ENCODE measurements at places on chromosomes 16 and 17. TPM values are rescaled to one million over a fixed set of nuclear protein-coding genes. Genes with fewer than 3 reads are reported as not detected.

GRCh38 chr16:191831-192230 lies 11.6 kb downstream of the HBQ1 start:
- DNase-seq: no peak

- DNase-seq: no peak
Measured at GRCh38 chr16:1182950-1183907, 30.3 kb downstream of the CACNA1H start.

GRCh38 chr17:83179811-83180210 lies 100.4 kb downstream of the METRNL start:
- no peak for DNase-seq

DNA sequence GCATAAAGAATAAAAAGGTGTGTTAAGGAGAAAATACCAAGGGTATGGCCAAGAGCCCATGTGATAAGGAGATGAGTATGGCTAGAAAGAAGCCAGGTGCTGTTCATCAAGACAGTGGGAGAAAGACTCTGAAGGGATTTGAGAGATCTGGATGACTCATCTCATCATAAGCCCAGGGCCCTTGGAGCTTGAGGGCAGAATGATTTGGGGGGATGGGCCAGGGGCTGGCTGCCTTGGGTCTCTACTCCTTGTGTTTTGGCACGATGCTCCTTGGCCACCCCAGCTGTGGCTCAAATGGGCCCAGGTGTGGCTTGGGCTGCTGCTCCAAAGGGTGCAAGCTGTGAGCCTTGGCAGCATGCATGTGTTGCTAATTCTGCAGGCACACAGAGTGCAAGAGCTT lies 14.5 kb upstream of the TNFRSF13B start:
- DNase-seq: no peak

GRCh38 chr17:44374306-44375195 lies 10.9 kb upstream of the FAM171A2 start:
- no peak for DNase-seq

DNA sequence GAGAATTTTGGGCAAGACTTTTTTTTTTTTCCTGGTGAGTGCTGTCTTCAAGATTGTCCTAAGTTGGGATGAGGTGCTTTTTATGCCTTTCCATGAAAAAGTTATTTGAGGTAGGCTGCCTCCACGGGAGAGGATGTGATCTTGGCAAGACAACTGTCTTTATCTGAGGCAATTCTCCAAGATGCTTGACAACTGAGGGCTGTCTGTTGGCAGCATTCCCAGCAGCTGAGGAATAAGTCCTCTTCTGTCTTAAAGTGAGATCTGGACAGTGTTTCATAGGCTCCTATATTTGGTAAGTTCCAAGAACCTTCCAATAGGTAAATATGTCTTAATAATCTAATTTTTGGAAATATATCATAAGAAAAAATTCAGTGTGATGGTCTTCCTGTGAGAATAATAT lies 662.0 kb downstream of the CDH11 start:
- DNase-seq: no peak

- no peak for DNase-seq
Measured at GRCh38 chr17:45789874-45790273, 5.8 kb downstream of the CRHR1 start.

DNA sequence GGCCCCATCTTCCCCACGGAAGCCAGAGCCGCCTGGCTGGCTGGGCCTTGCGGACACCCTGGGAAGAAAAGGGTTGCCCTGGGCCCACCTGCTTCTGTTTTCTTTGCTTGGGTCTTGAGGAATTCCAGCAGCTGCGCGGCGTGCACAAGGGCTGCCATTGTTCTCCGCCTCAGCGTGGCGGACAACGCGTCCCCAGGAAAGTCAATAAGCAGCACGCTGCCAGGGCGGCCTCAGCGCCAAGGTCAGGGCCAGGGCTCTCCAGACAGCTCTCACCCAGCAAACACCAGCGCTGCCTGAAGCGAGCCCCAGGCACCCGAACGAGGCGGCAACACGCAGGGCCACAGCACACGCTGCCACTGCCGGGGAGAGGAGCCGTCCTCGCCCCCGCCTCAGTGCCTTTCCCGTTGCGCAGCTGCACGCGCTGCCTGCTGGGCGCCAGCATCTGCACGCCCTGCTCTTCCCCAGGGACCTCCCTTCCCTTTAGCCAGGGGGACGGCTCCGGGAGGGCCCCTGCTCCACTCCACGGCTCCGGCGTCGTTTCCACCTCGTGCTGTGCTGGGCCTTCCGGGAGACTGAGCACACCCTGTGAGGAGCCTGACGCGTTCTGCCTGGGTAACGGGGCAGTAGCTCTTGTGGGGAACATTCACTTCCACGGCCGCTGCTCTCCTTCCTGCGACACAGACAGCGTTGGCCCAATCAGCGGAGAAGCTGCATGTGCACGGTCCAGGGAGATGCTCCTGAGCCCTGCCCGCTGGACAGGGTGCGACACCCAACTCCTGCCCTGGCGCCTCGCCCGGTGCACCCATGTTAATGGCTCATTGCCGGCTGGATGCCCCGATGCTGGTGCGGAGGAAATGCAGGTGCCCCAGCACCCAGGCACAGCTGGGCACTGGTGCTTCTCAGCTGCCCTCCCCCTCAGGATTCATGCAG lies 57.8 kb downstream of the LMF1 start:
- DNase-seq: no peak

DNA sequence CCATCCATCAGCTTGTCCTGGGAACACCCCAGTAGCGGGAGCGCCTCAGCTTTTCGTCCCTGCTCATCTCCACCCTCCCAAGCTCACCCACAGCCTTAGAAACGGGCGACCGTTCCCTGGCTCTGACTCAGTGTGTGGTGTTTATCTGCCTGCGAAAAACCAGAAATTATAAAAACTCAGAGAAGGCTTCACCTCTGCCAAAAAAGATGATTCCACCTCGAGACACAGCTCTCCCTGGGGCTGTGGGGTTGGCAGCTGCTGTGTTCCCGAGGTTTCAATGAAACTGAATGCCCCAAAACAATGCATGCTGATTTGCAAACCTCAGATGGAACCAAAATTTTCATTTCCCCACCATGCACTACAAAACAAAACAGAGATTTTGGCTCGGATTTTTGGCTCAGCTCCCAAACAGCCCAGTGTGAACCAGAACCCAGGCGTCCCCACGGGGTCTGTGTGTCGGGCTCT lies 62.4 kb upstream of the MED9 start:
- DNase-seq: no peak

GRCh38 chr17:40936437-40936971 lies 942 bp downstream of the KRT23 start:
- no peak for DNase-seq

- no peak for DNase-seq
Measured at GRCh38 chr16:74298104-74298503, 1.5 kb downstream of the PSMD7 start.

- DNase-seq: no peak
Measured at GRCh38 chr16:83705856-83706255, 101.9 kb upstream of the HSBP1 start.

DNA sequence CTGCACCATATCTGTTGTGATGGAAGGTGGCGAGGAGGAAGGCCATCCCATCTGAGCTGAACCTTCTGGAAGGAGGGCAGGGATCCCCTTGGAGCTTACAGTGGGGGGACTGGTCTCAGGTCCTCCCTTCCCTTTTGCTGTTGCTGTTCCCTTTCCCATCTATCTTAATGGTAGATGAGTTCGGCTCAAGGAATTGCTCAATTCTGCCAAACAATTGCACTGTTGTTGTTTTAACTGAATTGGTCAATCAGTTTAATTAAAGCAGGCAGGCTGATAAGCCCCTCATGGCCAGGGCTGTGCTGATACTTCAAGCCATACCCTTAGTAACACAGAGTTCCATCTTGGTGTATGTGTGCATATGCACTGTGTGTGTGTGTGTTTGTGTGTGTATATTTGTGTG lies 220.4 kb upstream of the FOXF1 start:
- no peak for DNase-seq

DNA sequence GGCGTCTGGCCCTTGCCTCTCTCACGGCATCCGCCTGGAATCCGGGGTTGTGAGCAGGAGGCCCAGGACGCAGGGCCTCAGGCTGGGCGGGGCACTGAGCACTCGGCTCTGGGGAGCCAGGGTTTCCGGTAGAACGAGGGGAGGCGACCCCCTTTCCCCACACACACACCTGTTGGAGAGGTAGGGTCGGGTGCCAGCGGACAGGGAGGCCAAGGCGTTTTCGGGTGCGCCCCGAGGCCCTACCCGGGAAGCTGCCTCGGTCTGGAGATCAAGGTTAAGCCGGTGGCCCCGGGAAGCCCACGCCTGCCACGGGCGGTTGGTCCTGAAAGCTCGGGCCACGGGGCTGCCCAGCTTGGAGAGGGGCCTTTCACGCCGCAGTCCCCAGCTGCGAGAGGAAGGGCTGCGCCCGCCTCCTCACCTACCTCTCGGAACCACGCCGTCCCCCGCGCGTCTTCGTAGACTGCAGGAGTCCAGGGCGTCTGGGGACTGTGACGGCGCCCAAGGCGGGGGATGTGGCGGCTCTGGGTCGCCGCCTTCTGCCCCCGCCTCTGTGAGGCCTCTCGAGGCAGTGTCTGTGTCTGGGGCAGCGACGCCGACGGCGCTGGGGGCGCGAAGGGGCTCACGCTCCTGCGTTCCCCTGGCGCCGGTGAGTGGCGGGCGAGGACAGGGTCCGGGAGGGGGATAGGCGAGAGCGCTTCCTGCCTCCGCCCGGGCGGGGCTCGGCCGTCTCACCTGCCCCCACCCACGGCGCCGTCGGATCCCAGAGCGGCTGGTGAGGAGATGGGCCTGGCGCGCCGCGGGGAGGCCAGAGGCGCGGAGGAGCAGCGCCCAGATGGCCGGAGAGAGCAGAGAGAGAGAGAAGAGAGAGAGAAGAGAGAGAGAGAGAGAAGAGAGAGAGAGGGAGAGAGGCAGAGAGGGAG lies 20.3 kb upstream of the HOXB9 start:
- no peak for DNase-seq

GRCh38 chr16:5396880-5397279 lies 299.3 kb upstream of the EEF2KMT start:
- no peak for DNase-seq

- no peak for DNase-seq
Measured at GRCh38 chr17:61208301-61209105, 191.1 kb upstream of the TBX2 start.

- no peak for DNase-seq
Measured at GRCh38 chr16:2244301-2244700, 7.1 kb downstream of the ECI1 start.

DNA sequence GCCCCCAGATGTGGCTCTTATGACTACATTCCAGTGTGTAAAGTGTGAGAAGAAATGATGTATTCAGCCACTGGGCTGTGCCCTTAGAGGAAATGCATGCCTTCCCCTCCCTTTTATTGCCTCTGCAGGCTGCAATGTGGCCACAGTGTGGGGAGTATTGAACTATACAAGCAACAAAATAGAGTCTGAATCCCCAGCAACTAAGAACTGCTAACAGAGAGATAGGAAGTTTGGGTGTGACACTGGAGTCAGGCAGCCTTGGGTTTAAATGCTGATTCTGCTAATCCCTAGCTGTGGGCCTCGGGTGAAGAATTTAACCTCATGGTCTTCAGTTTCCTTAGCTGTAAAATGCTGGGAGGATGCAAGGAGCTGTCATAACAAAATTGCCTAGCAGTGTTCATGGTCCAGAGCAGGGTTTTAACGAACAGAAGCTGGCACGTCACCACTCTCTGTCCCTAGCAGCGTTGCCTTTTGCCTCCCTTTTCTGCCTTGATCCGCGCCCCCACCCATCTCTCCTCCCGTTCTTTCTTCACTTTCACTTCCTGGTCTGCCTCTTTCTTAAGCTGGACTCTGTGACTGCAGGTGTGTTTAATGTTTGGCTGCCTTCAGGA lies 50.3 kb downstream of the KPNA2 start:
- no peak for DNase-seq

DNA sequence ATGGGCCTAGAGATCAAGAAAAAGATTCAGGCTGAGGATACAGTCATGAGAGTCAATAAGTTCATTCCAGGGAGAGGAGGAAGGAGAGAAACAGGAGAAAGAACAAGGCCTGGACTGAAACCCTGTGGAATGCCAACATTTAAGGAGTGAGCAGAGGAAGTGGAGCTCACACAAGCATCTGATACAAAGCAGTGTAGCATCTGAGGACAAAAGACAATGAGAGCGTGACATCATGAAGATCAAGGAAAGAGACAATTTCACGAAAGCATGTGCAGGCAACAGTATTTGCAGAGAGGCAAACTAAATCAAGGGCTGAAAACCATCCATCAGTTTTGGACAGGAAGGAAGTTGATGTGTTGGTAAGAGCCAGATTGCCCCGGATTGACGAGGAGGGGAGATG lies 25.3 kb upstream of the SCNN1B start:
- DNase-seq: no peak

- DNase-seq: no peak
Measured at GRCh38 chr16:87425941-87426340, 33.8 kb downstream of the MAP1LC3B start.

- no peak for DNase-seq
Measured at GRCh38 chr17:34760931-34761495, 181.6 kb downstream of the TMEM132E start.

DNA sequence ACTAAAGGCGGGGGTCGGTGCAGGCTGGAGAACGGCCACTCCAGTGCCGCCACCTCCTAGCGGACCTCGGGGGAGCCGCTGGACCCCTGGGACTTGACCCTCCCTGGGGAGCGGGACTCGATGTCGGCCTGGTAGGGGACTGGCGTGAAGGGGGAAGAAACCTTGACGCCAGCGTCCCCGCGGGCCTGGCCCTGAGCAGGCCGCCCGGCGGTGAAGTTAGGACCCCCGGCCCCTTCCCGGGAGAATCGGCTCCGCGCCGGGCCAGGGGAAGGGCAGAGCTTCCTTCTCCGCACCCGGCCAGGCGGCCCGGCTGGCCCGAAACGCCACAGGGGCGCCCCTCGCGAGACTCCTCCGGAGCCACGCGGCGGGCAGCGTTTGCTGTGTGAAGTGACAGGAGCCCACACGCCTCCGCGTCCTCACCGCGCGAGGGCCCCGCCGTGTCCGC lies 389 bp downstream of the DUS1L start:
- no peak for DNase-seq

DNA sequence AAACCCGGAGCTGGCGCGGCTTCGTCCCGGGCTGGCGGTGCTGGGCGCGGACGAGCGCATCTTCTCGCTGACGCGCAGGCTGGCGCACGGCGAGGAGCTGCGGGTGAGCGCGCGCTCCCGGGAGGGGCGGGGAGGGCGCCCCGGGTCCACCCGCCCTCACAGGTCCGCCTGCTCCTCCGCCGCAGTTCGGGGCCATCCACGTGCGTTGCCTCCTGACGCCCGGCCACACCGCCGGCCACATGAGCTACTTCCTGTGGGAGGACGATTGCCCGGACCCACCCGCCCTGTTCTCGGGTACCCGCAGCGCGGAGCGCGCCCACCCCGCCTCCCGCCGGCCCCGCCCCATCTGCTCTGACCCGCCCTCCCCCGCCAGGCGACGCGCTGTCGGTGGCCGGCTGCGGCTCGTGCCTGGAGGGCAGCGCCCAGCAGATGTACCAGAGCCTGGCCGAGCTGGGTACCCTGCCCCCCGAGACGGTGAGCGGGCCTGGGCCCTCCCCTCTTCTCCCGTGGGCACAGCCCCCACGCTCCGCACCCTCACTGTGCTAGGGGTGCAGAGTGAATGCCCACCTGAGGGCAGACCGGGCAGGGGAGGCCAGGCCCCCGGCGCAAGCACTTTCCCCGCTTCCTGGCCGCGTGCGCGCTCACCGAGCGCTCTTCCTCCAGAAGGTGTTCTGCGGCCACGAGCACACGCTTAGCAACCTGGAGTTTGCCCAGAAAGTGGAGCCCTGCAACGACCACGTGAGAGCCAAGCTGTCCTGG lies 1.4 kb downstream of the HAGHL start:
- no peak for DNase-seq

Gene OTOP3
- not detected for total RNA-seq

Gene MYH3
- total RNA-seq: 0.07 TPM

Gene LITAFD
- total RNA-seq: not detected

Gene USP36
- total RNA-seq: 18.9 TPM

Gene EIF1
- total RNA-seq: 66.4 TPM

Gene BCAR1
- total RNA-seq: 122 TPM

Gene AIPL1
- not detected for total RNA-seq

Measured in pulmonary artery endothelial cell (primary cell).